ENCODE measurements at places on chromosomes 1 and 21.

- DNase-seq = peak; percentile 85
Observed at GRCh38 chr1:160284220-160284781, 632 bp downstream of the PEX19 start.

DNA sequence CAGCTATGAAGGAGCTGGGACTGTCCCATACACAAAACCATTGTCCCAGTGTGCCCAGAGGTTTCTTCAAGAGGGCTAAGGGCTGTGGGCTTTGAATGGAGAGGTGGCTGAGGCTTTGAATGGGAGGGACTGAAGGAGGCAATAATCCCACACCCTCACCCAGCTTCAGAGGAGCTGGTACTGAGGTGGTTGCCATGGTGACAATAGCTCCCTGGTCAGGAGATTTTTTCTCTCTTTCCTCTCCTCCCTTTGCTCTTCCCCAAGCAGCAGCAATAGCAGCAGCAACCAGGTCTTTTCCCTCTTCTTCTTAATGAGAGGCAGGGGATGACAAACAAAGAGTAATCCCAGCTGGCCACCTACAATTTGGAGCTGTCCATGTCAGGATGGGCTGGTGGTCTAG is 1.6 kb downstream of the HPCAL4 start:
- no peak for DNase-seq

GRCh38 chr1:207463571-207463970 is 9.4 kb downstream of the CR2 start:
- DNase-seq = no peak

GRCh38 chr1:243924588-243925349 is 74.7 kb upstream of the AKT3 start:
- peak; percentile 53 for DNase-seq

GRCh38 chr1:5638582-5638981 is 353.6 kb downstream of the NPHP4 start:
- DNase-seq = no peak

Data from fibroblast of villous mesenchyme (primary cell).